Head of caudate nucleus (tissue), 42 donors: ENCODE measurements at places on chromosomes 6 and 20.

DNA sequence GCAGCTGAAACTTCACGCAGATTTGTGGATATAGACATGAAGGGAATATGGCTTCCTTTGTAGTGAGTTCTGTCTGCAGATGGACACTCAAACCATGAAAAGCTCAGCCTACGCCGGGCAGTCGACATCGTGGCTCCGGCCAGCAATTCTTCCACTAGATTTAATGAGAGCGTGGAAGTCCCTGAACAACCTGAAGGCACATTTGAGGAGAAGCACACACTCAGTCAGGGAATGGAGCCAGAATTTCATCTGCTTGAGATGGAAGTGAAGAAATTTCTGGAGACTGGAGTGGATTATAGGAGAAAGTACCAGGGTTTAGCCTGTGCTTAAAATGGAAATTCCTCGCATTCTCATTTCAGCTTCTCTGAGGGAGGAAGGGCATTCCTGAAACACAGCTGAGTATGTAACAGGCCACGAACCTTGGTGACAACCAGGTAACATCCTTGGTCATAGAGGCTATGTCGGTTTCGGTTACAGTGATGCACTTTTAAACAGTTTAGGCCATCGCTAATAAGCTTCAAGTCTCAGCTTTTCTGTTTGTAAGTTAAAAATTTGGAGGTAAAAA, 80.5 kb upstream of the AGPAT4 start:
- no peak for DNase-seq

DNA sequence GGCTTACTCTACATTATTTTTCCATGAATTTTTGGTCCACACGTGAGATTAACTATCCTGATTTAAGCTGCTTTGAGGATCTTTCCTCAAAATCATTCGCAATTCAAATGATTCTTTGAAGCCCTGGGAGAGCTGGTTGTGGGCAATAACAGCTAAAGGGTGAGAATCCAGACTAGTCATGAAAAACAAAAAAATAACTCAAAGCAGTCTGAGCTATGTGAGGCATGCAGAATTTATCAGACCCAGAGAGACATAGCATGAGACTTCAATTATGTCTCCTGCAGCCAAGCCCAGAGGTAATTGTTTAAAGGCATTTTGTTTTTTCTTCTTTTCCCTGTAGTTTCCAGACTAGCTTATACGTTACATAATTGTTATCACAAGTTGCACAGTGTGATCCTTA, 517.3 kb upstream of the PTCHD4 start:
- DNase-seq: no peak

GRCh38 chr6:36075656-36076055, 48.0 kb downstream of the MAPK14 start:
- DNase-seq: no peak

DNA sequence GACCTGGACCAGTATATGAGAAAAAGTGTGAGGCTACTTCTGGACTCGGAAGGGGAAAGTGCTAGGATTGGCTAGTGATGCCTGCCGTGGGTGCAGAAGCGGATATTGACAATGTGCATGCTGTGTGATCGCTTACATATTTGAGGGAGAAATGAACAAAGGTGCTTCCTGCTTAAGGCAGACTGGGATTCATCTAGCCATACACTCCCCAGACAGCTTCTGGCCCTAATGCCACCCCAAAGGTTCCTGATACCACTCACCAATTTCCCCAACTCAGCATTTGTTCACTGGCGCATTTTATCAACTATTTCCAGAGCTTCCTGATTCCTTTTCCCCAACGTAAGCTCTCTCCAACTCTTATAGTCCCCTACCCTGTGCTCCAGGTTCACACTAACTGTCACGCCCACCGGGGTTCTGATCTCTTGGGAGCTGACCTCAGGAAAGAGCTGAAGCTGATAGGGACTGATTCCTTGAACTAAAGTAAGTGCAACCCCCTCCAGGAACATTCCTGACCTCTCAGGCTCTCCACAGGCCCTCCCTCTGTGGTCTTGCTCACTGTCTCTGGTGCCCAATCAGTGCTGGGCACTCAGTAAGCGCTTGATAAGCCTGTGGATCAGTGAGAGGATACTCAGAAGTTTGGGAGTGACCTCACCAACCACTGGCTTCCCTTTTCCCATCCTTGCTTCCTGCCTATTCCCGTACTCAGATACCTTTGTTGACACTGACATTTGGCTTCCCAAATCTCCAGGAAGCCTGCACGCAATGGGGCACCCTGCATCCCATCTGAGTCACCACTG, 73.3 kb downstream of the MRPL14 start:
- DNase-seq: no peak

DNA sequence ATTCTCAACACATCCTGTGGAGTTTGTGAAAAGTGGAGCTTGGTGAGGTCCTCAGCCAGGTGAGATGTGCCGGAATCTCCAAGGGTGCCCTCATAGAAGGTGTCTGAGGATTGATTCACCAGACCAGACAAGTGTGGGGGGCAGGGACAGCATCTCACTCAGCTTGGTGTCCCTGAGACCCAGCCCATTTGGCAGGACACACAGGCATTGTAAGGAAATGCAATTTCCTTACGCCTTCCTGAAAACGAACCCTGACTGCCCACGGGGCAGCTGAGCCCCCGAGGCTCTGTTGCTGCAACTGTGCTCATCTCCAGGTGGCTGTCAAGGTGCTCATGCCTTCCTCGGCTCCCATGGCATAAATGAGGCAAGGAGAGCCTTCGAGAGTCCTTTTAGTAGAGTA, 33.4 kb downstream of the FOXC1 start:
- DNase-seq: no peak

DNA sequence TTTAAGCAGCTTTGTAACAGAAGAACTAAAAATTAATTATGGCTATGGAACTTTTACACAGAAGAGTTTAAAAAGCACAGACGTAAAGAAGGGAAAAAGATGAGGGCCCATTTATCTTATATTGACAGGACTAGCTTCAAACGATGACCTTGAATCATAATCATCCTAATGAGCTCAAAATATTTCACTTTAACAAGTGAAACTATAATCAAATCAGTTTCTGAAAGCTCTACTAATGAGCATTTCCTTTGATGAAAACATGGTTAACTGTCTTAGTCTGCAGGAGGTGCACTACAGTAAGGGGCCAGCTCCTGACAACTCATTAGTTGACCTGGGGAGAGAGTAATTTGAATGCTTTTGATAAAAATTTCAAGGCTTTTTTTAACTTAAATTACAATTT, 228.0 kb upstream of the DEFB112 start:
- no peak for DNase-seq

DNA sequence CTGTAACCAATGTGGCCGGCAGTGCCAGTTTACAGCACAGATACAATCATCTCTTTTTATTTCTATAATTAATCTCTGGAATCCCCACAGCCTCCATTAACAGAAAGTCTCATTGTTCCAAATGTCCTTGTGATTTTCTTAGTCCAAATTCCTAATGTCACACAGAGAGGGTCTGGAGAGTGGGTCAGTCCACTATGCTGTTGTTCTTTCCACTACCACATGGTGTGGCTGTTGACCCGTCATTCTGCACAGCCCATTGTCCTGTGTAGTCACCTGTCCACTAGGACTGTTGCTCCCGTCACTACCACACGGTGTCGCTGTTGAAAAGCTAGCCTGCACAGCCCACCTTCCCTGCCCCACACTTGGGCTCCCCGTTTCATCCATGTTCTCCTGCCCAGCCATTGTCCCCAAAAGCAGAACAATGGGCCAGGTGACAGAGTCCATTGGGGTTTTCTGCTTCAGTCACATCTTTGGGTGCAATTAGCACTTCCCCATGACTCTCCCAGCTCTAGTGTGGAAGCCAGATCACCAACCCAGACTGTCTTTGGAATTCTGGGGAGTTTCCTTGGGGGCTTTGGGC, 8.6 kb upstream of the LBP start:
- DNase-seq: peak; percentile 73

GRCh38 chr6:82066991-82067411, 180.5 kb downstream of the IBTK start:
- DNase-seq: no peak

- DNase-seq: no peak
Observed at GRCh38 chr6:101937108-101937507, 543.6 kb downstream of the GRIK2 start.

DNA sequence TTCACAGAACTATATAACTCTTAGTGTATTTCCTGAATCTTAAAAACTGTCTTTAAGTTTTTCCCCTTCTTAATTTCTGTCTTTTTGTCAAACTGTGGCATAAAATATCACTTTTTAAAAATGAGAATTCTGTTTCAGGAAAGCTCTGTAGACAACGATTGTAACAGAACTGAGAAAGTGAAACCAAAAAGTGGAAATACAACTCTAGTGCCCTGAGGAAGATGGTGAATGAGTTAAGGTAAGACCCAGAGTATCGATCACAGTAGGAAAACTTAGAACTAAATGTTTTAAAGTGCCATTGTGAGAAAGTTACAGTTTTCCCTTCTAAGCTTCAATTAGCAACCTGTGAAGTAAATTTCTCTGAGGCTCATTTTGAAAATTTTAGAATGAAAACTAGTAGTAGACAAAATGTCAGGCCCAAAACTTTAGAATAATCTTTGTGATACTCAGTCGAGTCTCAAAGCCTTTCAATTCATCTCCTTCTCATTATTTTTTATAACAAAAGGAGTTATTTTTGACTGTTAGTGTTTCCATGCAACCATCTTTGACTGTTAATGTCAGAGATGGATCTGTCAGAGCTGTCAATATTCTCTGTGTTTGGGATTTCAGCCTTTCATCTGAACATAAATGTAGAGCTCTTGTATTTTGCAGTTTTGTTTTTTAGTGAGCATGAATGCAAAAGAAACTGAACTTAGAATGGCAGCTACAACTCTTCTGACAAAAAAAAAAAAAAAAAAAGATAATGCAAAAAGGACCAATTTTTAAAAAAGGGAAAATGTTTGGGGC, 19.0 kb upstream of the TRDN start:
- no peak for DNase-seq

DNA sequence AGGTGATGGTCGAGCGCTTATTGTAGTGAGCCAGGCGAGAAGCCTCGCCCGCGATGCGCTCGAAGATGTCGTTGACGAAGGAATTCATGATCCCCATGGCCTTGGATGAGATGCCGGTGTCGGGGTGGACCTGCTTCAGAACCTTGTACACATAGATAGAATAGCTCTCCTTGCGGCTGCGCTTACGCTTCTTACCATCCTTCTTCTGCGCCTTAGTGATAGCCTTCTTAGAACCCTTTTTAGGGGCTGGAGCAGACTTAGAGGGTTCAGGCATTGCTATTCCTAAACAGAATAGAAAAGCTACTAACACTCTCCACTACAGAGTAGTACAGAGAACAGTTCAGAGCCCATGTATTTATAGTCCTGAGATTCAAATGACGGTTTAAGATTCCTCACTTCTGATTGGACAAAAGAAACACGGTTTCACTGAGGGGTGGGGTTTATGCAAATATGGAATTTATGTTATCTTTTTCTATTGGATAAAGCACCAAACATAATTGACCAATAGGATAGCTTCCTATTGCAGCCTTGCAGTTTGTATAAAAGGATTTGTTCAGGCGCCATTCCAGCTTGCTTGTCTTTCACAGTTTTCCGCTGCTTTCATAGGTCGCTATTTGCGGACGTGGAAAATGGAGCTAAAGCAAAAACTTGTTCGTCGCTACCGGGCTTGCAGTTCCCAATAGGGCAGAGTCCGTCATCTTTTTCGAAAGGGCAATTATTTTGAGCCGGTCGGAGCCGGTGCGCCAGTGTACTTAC, 43.7 kb upstream of the HFE start:
- DNase-seq: peak; percentile 78

DNA sequence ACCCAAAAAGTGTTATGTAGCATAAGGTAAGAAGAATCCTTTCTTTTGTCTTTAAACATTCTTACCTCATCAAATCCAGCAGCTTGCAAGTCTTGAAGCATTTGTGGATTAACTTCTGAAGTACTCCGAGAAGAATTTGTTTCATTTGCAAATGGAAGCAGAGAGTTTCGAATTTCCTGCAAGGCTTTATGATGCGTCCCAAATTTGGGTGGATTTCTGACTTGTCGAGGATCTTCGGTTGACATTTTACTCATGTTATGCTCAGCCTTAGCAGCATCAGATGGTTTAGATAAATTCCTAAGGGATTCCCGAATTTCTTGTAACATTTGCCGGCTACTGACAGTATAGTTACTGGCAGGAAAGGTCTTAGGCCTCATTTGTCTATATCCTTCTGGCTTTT, 16.2 kb downstream of the LATS1 start:
- DNase-seq: no peak

DNA sequence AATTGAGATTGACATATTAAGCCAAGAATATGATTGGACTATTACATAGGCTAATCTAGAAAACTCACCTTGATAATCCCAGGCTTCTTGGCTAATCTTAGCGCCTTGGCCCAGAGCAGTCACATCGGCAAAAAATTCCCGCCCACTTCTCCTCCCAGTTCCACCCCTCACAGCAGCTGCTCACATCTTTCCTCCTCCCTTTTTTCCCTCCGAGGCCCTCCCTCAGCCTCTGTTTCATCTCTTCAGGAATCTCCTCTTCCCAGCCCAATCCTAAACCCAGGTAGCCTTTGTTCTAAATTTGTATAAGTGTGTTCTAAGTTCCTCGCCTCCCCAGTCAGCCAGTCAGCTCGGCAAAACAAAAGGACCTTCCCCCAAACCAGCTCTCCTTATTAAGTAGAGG, 184.3 kb downstream of the PRKN start:
- no peak for DNase-seq

- no peak for DNase-seq
Observed at GRCh38 chr6:24734166-24734565, 15.2 kb upstream of the C6orf62 start.

GRCh38 chr6:5116243-5116991, 31.3 kb downstream of the PPP1R3G start:
- DNase-seq: no peak

- no peak for DNase-seq
Observed at GRCh38 chr6:14353281-14353680, 235.7 kb downstream of the CD83 start.

DNA sequence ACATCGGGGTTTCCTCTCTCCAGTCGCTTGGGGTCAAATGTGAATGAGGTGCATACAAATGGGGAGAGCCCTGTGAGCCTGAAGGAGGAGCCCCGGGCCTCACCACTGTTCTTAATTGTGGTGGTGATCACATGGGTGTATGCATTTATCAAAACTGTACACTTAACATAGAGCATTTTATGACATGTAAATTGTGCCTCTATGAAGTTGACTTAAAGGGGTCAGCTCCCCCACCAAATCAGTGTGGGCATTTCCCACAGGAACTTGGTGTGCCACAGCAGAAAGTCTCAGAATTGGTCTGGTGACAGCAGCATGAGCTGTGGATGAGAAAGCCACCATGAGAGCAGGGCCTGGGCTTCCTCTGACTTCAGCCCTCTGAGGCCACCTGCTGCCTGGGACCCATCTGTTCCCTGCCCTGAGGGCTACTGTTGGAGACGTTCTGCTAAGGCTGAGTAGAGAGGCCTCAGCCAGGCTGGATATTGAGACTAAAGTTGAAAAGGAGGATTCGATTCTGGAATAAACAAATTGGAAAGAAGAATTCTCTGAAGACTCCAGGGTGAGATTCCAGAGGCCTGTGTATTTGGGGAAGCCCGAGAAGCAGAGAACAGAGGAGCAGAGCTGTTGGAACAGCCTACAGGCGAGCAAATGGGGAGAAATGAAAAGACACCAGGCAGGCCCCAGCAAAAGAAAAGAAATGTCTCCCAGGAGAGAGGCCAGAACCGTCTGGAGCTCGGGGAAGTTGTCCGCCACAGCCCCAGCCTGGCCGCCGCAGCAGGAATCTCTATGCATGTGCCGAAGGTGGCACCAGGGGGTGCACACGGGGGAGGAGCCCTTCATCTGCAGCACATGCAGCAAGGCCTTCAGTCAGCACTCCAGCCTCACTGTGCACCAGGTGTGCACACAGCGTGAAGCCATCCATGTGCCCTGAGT, 37.6 kb upstream of the XRN2 start:
- no peak for DNase-seq

GRCh38 chr6:56359201-56359899, 112.0 kb upstream of the COL21A1 start:
- peak; percentile 72 for DNase-seq

GRCh38 chr20:13278812-13279570, 57.9 kb downstream of the ISM1 start:
- DNase-seq: no peak
